ENCODE measurements at places on chromosomes 12 and 14.

DNA sequence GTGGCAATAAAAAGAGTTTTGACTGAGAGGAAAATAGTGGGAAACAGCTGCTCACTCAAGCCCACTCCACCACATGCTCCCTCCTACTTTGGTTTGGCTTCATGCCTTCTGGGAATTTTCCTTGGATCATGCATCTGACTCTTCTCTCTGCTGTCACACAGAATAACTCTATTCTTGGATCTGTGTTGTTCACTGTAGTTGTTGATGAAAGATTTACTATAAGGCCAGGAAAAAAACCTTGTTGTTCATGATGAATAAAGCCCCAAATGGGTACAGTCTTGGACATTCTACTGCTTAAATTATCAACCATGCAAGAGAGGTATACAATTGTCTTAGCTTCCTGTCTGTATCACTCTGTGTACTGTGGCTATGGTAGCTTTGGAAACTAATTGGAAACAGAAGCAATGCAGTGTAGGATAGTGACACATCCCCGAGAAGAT, 70.5 kb downstream of the TMX1 start:
- no peak for DNase-seq
- H3K27me3 ChIP-seq = peaks cover 13% of the 10 kb centered on the region
- H3K4me1 ChIP-seq = no peaks in the 10 kb centered on the region
- no peak overlapping the region for H3K27ac ChIP-seq
- H3K36me3 ChIP-seq = no peaks in the 10 kb centered on the region

DNA sequence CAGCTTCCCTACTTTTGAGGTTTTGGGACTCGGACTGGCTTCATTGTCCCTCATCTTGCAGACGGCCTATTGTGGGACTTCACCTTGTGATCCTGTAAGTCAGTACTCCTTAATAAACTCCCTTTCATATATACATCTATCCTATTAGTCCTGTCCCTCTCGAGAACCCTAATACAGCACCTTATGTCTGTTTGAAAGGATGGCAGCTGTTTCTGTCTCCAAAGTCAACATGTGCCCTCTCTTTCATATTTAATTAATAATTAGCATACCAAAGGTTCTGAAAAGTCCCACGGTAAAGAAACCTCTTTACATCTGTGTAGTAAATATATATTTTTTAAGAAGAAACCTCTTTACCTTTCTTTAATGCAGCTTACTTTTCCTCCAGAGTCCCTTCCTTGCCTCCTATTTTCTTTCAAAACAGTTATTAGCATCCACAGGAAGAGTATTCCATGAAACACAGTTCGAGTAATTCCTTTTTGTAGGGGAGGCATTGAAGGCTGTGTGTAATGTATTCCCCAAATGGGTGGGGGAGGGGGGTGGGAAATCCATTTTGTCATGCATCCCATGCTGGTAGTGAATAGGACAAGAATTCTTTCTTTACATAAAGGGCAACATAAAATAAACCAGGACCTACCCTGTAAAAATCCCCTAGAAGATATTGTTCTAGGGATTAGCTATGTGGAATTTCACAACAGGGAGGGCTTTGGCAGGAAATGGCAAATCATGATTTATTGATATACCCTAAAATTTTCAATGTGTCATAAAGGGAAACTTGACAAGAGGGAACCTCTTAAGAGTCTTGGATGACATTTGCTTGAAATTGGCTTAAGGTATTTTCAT, 241.5 kb downstream of the SUDS3 start:
- DNase-seq = no peak
- no peaks in the 10 kb centered on the region for H3K27me3 ChIP-seq
- no peak overlapping the region for H3K27ac ChIP-seq
- no peaks in the 10 kb centered on the region for H3K4me1 ChIP-seq

DNA sequence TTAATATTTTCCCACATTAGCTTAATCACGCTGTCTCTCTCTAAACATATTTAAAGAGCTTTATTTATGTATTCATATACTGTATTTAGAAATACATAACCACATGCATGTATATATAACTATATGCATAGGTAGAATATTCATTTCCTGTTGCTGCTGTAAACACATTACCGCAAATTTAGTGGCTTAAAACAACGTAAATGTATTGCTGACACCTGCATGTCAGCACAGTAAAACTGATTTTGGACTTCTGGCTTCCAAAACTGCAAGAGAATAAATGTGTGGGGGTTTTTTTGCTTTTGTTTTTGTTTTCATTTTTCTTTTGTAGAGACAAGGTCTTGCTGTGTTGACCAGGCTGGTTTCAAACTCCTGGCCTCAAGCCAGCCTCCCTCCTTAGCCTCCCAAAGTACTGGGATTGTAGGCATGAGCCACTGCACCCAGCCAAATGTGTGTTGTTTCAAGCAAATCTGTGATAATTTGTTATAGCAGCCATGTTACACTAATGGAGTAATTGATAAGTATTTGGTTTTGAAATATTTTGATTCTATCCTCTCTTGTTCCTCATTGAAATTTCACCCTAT, 61.9 kb upstream of the CMKLR1 start:
- no peak overlapping the region for H3K27ac ChIP-seq
- no peak for DNase-seq
- H3K36me3 ChIP-seq = no peaks in the 10 kb centered on the region
- peaks cover 2% of the 10 kb centered on the region for H3K27me3 ChIP-seq
- H3K4me3 ChIP-seq = no peak overlapping the region
- H3K4me1 ChIP-seq = no peaks in the 10 kb centered on the region

GRCh38 chr14:68509188-68509983, 283.5 kb downstream of the ZFP36L1 start:
- H3K27ac ChIP-seq = no peak overlapping the region
- DNase-seq = no peak
- peaks cover 38% of the 10 kb centered on the region for H3K4me1 ChIP-seq
- no peaks in the 10 kb centered on the region for H3K27me3 ChIP-seq
- H3K4me3 ChIP-seq = no peak overlapping the region

DNA sequence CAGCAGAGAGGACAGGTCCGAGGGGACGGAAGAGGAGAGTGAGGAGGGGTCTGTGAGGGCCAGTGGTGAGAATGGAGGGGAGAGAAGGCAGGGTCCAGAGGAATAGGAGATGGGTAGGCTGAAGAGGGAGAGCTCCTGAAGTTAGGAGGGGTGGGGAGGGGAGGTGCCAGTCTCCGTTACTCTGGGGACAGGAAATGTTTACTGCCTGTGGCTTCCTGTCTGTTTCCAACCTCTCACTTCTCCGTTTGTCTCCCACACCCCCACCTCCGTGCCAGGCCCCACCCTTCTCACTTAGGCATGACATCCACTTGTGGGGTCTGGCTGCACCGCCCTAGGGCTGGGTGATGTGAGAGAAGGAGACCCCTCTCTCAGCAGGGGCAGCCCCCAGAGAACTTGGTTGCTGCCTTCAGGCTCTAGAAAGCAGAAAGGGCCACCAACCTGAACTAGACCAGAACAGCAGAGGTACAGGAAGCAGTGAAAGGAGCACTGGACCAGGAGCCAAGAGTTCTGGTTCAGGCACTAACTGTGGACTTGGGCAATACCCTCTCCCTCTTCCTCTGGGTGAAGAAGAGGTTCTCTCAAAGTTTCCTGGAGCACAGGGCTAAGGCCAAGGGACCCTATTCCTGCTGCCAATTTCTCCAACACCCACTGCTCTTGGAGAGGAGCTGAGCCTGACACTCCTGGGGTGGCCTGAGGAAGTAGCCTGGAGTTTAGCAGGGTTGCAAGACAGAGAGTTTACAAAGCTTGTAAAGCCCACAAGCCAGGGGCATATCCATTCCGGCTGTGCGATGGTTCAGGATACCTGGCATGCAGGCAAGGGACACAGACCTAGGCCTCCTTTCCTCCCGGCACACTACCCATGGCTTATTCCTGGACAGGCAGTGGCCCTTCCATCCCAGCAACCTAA, 5.5 kb downstream of the ITGA5 start:
- no peaks in the 10 kb centered on the region for H3K27me3 ChIP-seq
- H3K36me3 ChIP-seq = peaks cover 8% of the 10 kb centered on the region
- peak overlapping the region; percentile 79 for H3K4me3 ChIP-seq
- DNase-seq = peak; percentile 75
- peaks cover 65% of the 10 kb centered on the region for H3K4me1 ChIP-seq
- H3K27ac ChIP-seq = peak overlapping the region; percentile 87

DNA sequence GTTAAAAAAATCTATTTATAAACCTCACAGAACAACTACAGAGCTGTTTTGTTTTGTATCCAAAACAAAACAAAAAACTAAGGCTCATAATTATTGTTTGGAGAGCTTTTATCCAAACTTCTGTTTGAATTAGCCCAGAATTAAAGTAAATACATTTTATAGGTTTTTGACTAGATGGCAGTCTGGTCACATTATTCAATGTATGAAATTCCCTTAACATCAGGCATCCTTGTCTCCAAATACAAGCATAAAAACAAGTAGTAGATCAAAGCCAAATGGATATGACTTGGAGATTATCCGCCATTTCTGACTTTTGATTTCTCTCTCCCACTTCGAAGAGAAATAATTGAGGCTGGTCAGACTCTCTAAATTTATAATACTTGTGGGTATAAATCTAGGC, 63.5 kb downstream of the SLC38A1 start:
- no peak overlapping the region for H3K27ac ChIP-seq
- H3K4me3 ChIP-seq = no peak overlapping the region
- peaks cover 71% of the 10 kb centered on the region for H3K36me3 ChIP-seq
- peaks cover 17% of the 10 kb centered on the region for H3K4me1 ChIP-seq
- DNase-seq = no peak

DNA sequence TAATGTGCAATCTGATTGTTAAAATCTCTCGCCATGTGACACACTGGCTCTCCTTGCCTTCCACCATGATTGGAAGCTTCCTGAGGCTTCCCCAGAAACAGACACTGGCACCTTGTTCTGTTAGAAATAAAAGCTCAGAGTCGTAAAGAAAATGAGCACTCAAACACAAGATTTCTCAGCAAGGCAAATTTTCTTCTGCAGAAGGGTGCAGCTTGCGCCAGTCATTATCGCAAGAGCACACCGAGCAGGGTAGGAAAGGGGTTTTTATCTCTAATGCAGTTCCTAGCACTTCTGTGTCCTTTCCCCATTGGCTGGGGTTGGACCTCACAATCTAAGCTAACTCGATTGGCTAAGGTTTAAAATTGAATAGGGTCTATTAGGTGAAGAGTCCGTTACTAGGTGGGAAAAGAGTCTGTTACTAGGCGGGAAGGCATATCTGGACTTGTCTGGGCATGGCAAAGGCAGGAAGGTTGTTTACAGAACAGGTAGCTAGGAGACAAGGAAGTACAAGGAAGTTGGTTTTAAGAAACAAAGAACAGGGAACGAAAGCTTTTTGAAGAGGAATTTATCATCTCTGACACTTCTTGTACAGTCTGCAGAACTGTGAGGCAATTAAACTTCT, 62.6 kb upstream of the BICD1 start:
- no peak overlapping the region for H3K27ac ChIP-seq
- no peaks in the 10 kb centered on the region for H3K4me1 ChIP-seq
- H3K27me3 ChIP-seq = no peaks in the 10 kb centered on the region
- no peak overlapping the region for H3K4me3 ChIP-seq

GRCh38 chr14:92121207-92121669, 268 bp downstream of the NDUFB1 start:
- no peaks in the 10 kb centered on the region for H3K27me3 ChIP-seq
- peak overlapping the region; percentile 97 for H3K4me3 ChIP-seq
- H3K36me3 ChIP-seq = peaks cover 29% of the 10 kb centered on the region
- H3K27ac ChIP-seq = peak overlapping the region; percentile 100
- H3K4me1 ChIP-seq = peaks cover 28% of the 10 kb centered on the region

GRCh38 chr12:51890133-51890464, 2.2 kb downstream of the ANKRD33 start:
- no peak for DNase-seq
- peaks cover 7% of the 10 kb centered on the region for H3K27me3 ChIP-seq
- peaks cover 10% of the 10 kb centered on the region for H3K4me1 ChIP-seq
- no peaks in the 10 kb centered on the region for H3K36me3 ChIP-seq

GRCh38 chr12:12531194-12531593, 31.5 kb downstream of the DUSP16 start:
- DNase-seq = no peak
- H3K27ac ChIP-seq = no peak overlapping the region
- no peak overlapping the region for H3K4me3 ChIP-seq
- peaks cover 74% of the 10 kb centered on the region for H3K4me1 ChIP-seq

GRCh38 chr12:64922853-64923252, 98.4 kb downstream of the TBC1D30 start:
- no peaks in the 10 kb centered on the region for H3K4me1 ChIP-seq
- H3K4me3 ChIP-seq = no peak overlapping the region
- H3K36me3 ChIP-seq = no peaks in the 10 kb centered on the region
- peaks cover 6% of the 10 kb centered on the region for H3K27me3 ChIP-seq
- H3K27ac ChIP-seq = no peak overlapping the region

GRCh38 chr14:69741055-69741454, 25.9 kb upstream of the SRSF5 start:
- H3K4me3 ChIP-seq = no peak overlapping the region
- H3K4me1 ChIP-seq = peaks cover 3% of the 10 kb centered on the region
- no peaks in the 10 kb centered on the region for H3K27me3 ChIP-seq
- H3K36me3 ChIP-seq = peaks cover 2% of the 10 kb centered on the region
- no peak for DNase-seq

DNA sequence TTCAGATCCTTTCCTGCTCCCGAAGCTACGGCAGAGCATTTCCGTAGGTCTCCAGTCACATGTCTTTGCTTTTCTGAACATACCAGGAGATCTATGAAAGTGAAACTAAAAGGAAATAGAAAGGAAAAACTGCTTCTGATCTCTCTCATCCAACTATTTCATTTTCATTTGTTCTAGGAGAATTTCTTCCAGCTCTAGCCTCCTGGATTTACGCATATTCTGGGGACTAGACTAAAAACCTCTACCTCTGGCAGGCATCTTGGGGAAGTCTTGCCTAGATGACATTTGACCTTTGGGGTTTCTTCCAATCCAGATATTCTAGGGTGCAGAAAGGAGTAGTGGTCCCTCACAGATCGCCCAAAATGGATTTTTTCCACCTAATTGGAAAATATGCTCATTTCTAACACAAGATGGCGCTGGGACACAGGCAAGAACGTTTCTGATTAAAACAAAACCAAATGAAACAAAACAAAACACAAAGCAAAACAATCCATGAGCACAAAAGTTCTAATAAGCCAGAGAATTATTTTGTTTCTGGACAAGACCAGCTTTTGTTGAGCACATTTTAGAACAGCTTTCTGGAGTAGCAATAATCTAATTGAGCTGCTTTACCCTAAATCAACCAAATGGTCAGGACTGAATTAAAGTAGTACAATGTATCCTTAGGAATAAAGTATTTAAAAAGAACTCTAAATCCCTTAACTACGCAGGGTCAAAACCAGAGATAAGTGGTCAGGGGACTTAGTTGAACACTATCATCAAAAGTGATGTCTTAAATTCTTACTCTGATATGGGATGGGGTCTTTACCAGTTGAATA, 12.3 kb upstream of the PARP11 start:
- H3K27me3 ChIP-seq = peaks cover 12% of the 10 kb centered on the region
- no peak overlapping the region for H3K4me3 ChIP-seq
- H3K4me1 ChIP-seq = peaks cover 8% of the 10 kb centered on the region
- DNase-seq = no peak
- no peaks in the 10 kb centered on the region for H3K36me3 ChIP-seq

DNA sequence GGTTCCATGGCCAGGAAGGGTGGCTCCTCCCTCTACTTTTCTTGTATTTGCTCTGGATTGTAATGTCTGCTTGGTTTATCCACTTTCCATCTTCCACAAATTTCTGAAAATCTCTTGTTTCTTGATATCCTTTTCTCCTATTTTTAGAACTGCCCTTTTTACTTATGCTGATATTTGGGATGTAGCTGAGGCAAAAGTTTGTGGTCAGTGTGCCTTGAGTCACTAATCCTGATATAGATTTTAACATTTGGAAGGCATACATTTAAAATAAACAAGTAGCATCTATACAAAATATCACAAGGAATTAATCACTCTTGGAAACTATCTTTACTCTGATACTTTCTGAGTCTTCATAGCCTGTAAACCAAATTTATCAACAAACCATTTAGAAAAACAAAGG, 11.0 kb downstream of the GRIP1 start:
- H3K27me3 ChIP-seq = peaks cover 7% of the 10 kb centered on the region
- no peaks in the 10 kb centered on the region for H3K4me1 ChIP-seq
- H3K36me3 ChIP-seq = no peaks in the 10 kb centered on the region
- DNase-seq = no peak
